T-helper 9 cell (primary cell): ENCODE measurements at places on chromosomes 1 and 21.

GRCh38 chr1:232982238-232982944, 32.0 kb downstream of the NTPCR start:
- no peak for DNase-seq

GRCh38 chr1:115670476-115671175, 28.9 kb downstream of the VANGL1 start:
- no peak for DNase-seq

DNA sequence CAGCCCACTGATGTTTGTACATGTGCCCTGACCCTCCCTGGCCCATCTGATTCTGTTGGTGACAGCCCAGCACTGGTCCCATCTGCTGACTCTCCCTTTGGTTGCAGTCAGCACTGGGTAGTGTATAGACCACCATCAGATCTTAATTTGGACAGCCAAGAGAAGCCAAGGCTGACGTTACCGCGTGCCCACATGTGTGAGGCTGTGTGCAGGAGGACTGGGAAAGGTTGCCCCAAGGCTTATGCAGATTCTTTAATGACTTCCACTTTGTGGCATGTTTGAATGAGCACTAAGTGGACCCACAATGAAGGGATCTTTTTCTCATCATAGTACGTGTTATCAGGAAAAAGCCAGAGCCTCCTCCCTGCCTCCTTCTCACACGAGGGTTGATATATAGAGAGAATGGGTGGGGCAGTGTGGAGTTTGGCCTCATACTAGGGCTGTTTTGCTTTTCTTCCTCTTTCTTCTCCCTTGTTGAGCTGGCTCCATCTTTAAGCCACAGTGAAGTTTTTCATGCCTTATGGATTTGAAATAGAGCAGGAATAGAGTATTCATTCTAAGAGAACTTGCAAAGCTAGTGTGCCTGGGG, 93.5 kb downstream of the NAV1 start:
- DNase-seq = no peak

DNA sequence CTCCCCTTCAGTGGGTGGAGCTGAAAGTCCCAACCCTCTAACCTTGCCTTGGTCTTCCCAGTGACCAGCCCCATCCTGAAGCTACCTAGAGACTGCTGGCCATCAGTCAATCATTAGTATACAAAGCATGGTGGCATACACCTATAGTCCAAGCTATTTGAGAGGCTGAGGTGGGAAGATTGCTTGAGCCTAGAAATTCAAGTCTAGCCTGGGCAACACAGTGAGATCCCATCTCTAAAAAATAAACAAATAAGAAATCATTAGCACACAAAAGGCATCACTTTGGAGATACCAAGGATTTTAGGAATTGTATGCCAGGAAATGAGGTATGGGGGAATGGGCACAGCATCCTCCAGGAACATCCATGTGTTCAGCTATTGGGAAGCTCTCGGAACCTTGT, 4.4 kb upstream of the IFI6 start:
- DNase-seq = no peak

DNA sequence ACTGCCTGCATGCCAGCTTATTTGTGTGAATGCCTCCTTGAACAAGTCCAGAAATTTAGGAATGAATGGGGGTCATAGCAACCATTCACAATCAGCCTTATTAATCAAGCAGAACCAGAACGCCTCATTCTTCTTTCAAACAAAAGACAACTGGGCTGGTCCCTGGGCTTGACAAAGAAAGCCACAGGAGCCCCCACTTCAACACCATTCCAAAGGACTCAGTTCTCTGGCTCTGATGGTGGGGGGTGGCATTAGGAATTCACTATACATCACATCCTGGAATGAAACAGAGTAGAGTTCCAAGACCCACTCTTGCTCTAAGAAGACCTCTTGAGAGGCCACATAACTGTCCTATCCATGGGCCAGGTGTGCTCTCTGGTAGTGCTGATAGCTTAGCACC, 186.6 kb upstream of the ST6GALNAC5 start:
- no peak for DNase-seq

GRCh38 chr1:30806381-30807317, 49.1 kb upstream of the LAPTM5 start:
- DNase-seq = no peak

- DNase-seq = no peak
These were observed 225.3 kb downstream of the SPATA17 start for GRCh38 chr1:217856342-217857034.

DNA sequence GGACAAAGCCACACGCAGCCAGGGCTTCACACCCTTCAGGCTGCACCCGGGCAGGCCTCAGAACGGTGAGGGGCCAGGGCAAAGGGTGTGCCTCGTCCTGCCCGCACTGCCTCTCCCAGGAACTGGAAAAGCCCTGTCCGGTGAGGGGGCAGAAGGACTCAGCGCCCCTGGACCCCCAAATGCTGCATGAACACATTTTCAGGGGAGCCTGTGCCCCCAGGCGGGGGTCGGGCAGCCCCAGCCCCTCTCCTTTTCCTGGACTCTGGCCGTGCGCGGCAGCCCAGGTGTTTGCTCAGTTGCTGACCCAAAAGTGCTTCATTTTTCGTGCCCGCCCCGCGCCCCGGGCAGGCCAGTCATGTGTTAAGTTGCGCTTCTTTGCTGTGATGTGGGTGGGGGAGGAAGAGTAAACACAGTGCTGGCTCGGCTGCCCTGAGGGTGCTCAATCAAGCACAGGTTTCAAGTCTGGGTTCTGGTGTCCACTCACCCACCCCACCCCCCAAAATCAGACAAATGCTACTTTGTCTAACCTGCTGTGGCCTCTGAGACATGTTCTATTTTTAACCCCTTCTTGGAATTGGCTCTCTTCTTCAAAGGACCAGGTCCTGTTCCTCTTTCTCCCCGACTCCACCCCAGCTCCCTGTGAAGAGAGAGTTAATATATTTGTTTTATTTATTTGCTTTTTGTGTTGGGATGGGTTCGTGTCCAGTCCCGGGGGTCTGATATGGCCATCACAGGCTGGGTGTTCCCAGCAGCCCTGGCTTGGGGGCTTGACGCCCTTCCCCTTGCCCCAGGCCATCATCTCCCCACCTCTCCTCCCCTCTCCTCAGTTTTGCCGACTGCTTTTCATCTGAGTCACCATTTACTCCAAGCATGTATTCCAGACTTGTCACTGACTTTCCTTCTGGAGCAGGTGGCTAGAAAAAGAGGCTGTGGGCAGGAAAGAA, 8.1 kb downstream of the PSRC1 start:
- no peak for DNase-seq

DNA sequence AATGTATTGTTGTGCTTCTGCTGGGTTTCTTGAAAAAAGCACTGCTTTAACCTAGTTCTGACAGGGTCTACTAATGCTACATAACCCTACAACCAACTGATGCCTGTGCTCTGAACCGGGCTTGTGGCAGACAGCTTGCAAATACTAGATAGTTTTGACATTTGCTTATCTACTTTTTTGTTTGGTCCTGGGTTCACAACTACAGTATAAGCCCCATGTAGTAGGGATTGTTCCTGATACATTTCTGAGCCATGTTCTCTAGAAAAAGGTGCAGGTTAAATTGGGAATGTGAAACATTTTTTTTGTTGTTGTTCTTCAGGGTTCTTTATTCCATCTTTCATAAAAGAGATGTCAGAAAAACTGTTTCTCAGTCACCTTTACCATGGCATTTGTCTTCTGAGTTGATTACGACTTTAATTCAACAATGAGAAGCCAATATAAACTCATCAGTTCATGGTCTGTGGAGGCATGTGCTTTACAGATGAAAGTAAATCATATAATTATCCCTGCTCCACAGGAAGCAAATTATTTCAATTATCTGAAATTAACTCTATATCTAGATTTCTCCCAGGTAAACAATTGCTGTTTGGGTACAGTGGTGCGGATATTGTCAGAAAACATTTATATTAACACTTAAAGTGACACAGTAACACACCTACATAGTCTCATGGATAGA, 22.0 kb downstream of the OLFM3 start:
- no peak for DNase-seq

- DNase-seq = no peak
These were observed 569 bp upstream of the DAB1 start for GRCh38 chr1:57424231-57425027.

DNA sequence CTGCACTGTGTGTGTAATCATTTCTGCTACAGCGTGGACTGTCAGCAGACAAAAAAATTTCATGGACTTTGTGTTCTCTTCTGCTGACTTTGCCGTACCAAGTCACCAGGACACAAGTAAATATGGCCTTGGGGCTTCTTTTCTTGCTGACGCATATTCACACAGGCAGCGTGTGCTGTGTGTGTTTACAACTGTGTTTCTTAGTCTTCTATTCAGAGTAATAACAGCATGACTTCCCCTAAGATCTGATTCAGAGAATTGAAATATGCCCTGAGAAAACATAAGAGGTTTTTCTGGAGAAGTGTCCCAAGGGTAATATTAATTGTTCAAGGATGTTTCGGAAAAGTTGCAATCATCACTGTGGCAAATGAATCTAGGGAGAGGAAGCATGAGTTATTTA, 47.1 kb upstream of the DYNLT5 start:
- no peak for DNase-seq
